NCI-H1417 (cell line): ENCODE measurements at places on chromosomes 1 and 21.
A peak's percentile ranks its signal among the peaks of the same experiment; 100 is the strongest.

DNA sequence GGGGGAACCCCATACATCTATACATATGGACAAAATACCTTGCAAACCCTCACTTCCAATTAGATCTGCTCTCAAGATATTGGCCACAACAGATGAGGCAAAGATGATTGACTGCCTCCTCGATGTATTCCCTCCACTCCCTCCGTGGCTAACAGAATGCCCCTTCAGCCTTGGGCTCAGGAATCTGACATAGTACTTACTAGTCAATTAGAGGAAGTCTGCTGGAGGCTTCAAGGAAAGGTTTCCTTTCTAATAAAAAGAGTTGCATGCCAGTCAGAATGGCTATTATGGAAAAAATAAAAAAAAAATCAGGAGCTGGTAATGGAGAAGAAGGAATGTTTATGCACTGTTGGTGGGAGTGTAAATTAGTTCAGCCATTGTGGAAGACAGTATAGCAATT is 90.4 kb upstream of the VAV3 start:
- DNase-seq: no peak

DNA sequence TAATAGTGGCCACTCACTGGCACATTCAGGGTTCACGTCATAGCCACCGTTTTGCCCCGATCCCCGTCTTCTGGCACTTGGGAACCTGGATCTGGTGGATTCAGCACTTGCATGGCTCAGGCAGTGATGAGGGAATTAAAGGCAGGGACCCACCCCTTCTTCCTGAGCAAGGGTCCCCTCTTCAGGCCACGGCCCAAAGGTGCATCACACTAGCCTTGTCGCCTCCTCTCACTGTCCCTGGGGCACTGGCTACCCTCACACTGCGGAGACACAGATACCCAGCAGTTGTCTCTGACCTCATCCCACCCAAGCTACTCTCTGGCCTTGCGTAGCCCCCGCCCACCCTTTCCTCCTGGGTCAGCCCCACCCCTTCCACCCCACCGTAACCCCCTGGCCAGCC is 19.9 kb upstream of the LDLRAP1 start:
- no peak for DNase-seq

DNA sequence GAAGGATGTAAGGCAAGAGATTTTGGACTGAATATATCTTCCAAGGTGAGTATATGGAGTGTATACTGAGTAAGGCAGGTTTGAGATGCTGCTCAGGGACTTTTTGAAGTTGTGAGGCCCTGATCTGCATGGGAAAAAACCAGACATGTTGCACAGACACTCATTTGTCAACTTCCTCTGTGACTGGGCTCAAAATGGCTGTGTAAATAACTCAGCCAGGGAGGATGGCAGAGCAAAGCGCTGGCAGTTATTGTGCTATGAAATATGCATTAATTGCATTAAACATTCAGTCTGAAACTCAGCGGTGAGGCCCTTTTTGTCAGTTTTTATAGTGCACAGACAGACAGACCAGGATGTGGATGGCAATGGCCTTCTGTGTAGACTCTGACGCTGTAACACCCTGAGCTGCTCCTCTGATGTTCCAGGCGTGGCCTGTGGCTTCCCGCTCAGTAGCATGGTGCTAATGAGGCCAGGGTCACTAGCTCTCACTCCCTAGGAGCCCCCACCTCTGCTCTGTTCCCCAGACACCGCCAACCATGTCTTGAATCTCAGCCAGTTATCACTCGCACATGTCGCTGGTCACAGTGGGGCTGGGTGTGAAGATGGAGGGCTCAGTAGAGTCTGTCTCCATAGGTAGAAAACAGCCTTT is 307.0 kb upstream of the PROX1 start:
- peak; percentile 42 for DNase-seq

DNA sequence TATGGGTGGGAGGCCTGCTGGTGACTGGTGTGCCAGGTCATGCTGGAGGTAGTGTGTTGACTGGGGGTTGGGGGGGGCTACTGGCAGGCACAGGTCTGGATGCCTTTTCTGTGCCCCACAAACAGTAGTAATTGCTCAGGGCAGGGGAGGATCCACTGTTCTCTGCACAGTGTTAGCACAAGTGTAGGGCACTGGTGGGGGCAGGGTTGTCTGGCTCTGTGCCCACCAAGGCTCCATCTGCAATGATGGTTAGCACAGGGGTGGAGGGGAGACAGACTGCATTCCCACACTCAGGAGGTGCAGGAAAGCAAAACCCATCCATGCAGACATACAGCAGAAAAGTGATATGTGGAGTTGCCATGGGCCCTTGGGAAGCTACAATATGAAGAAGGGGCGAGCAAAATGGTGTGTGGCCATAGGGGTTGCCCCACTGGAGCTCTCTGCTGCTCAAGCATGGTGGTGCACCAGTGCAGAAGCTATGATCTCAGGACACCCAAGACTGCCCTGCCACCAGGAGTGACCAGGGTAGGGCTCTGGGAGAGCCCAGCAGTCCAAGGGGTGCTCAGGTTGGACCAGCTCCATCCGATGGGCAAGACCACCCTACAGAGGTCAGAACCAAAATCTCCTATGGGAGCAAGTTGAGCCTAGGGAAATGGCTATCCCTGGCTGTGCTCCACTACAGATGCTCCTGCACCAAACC is 122.2 kb upstream of the KCTD3 start:
- DNase-seq: no peak

- DNase-seq: no peak
These were observed 156.9 kb downstream of the CLEC20A start for GRCh38 chr1:178339834-178340233.

GRCh38 chr1:183892351-183892793 is 87.5 kb downstream of the RGL1 start:
- no peak for DNase-seq

- DNase-seq: no peak
These were observed 40.5 kb upstream of the PAXBP1 start for GRCh38 chr21:32812035-32812434.

GRCh38 chr1:61782771-61783170 is 40.5 kb downstream of the PATJ start:
- no peak for DNase-seq

DNA sequence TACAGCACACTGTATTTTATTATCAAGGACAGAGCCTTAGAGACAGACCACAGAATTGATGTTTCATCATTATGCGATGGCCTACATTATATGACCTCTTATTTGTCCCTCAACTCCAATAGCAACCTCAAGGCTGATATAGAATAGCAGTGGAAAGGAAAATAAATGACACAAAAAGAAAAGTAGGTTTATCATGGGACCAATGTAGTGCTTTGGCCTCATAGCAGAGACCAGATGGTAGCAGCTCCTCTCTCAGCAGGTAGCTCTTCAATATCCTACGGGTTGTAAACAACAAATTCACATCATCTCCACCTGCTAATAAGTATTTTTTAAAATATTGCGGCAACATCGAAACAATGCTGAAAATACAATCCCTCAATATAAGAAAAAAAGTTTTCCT is 25.2 kb downstream of the ANP32E start:
- DNase-seq: no peak

GRCh38 chr1:155324717-155325602 is 4.3 kb downstream of the RUSC1 start:
- DNase-seq: peak; percentile 68

- DNase-seq: no peak
These were observed 24.8 kb downstream of the IVNS1ABP start for GRCh38 chr1:185292237-185292636.

- DNase-seq: no peak
These were observed 53.8 kb upstream of the NUF2 start for GRCh38 chr1:163267962-163268361.

DNA sequence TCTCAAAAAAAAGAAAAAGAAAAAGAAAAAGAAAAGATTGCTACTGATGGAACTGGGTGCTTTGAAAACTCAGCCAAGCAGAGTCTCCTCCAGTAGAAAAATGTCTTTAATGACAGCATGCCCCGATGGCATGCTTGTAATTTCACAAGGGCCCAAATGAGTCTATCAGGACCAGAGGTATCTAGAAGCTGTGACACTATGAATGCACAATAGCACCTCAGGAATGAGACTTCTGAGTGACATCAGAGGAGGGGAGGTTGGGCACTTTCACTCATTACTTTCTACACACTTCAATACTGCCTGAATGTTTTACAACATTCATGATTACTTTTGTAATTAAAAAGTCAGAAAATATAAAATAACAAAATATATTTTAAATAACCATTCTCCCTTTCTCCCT is 15.1 kb upstream of the CD58 start:
- no peak for DNase-seq

DNA sequence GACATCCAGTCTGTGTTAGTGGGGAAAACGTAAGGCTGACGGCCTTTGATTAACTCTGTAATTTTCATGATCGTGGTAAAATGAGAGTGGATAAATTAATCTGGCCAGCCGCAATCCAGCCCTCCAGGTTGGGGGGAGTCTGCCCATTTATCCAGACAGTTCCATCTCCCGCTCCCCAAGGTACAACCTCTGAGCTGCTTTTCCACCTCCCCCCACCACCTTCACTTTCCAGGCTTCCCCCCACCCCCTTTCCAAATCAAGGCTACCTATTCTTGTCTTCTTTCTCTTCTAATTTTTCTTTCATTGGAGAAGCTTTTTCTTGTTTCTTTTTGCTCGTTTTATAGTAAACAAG is 6.0 kb downstream of the MIER1 start:
- DNase-seq: no peak

- DNase-seq: no peak
These were observed 20.7 kb downstream of the NR5A2 start for GRCh38 chr1:200048244-200048643.

GRCh38 chr1:52641307-52641706 is 8.3 kb downstream of the SHISAL2A start:
- DNase-seq: no peak

DNA sequence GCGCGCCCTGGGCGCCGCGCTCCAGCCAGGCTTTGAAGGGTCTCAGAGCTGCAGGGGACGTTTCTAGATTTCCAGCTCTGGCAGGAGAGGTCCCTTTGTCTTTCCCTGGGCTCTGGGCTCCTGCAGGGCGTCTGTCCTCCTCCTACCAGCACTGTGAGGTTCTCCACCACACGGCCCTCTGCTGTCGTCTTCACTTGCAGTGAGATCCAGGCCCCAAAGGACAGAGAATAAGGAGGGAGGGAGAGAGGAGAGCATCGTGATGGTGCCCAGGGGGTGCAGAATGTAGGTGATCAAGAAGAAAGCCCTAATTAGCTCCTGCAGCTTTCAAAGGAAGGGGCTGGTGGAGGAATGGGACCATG is 4.2 kb upstream of the GNB1 start:
- peak; percentile 58 for DNase-seq

GRCh38 chr1:16139473-16139962 is 16.4 kb downstream of the EPHA2 start:
- no peak for DNase-seq

DNA sequence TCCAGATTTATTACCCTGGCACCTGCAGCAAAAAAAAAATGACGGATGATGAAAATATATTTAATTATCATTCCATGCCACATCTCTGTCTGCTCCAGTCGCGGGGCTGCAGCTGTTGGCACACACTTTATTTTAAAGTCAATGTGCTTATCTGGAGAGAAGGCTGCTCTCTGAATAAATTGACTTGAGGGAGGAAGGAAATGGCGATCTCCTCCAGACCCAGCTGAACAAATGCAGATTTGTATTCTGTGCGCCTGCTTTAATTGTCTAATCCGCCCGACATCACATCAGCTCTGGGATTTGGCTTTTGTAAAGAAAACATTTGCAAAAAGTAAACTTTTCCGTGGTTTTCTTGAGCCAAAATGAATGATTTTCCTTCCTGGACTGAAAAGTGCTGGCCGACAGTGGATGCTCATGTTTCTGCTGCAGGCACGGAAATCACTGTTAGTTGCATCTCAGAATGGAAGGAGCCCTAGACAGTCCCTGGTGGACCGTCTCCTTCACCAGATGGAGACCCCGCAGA is 150.2 kb downstream of the CAMTA1 start:
- peak; percentile 91 for DNase-seq

- no peak for DNase-seq
These were observed 4.0 kb downstream of the H3-3A start for GRCh38 chr1:226066415-226067078.

- DNase-seq: no peak
These were observed 14.1 kb downstream of the PIK3C2B start for GRCh38 chr1:204480515-204480914.

DNA sequence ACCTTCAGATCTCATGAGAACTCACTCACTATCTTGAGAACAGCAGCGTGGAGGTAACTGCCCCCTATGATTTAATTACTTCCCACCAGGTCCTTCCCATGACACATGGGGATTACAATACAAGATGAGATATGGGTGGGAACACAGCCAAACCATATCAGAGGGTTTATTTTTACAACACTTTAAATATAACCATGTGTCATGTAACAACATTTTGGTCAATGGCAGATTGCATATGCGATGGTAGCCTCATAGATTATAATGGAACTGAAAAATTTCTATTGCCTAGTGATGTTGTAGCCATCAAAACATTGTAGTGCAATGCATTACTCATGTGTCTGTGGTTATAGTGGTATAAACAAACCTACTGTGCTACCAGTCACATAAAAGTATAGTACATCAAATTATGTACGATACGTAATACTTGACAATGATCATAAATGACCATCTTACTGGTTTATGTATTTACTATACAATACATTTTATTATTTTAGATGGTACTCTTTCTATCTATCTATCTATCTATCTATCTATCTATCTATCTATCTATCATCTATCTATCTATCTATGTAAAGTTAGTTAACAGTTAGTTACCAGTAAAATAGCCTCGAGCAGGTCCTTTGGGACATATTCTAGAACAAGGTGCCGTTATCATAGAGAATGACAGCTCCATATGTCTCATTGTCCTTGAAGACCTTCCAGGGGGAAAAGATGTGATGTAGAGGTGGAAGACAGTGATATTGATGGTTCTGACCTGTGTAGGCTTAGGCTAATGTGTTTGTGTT is 12.6 kb upstream of the S100B start:
- DNase-seq: no peak

- no peak for DNase-seq
These were observed 693.5 kb upstream of the PTBP2 start for GRCh38 chr1:96028071-96028470.

GRCh38 chr1:185823467-185823866 is 89.3 kb downstream of the HMCN1 start:
- DNase-seq: no peak

DNA sequence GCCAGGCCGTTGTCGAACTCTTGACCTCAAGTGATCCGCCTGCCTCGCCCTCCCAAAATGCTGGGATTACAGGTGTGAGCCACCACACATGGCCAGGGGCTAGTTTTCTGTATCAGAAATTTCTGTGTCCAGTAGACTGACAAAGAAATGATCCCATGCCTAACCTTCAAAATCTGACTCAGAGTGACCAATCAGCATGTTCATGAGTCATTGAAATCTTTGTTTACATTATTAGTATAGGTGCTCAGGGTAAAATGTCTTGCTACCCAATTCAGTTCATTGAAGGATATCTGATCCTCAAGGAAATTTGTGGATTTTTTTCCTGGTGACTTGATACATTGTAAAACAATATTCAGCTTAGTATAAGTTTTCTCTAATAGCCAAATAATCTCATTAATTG is 11.0 kb upstream of the LDLRAD2 start:
- DNase-seq: no peak
